ENCODE measurements at places on chromosomes 7 and 10.
A peak's percentile ranks its signal among the peaks of the same experiment; 100 is the strongest.

DNA sequence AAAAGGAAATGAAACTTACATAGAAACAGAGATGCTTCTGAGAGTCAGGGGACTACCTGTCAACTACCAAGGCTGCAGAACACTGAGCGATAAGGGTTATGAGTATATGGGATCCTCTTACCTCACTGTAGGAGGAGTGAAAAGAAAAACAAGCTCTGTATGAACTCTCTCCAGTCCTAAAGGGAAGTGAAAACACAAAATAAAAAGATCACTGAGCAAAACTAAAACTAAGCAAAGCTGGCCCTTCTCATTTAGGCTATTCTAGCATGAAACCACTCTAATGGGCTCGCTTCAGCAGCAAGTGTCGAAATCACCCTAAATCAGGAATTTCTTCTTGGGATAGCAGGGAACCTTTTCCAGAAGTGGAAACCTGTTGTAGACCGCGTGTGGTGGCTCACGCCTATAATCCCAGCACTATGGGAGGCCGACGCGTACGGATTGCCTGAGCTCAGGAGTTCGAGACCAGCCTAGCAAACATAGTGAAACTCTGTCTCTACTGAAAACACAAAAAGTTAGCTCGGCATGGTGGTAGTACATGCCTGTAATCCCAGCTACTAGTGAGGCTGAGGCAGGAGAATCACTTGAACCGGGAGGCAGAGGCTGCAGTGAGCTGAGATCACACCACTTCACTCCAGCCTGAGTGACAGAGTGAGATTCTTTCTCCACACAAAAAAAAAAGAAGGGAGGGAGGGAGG lies 27.0 kb downstream of the DCLRE1C start:
- H3K4me1 ChIP-seq: no peaks in the 10 kb centered on the region
- no peak overlapping the region for H3K4me3 ChIP-seq
- no peaks in the 10 kb centered on the region for H3K36me3 ChIP-seq
- no peaks in the 10 kb centered on the region for H3K27me3 ChIP-seq
- no peak for ATAC-seq
- no peak overlapping the region for H3K27ac ChIP-seq

DNA sequence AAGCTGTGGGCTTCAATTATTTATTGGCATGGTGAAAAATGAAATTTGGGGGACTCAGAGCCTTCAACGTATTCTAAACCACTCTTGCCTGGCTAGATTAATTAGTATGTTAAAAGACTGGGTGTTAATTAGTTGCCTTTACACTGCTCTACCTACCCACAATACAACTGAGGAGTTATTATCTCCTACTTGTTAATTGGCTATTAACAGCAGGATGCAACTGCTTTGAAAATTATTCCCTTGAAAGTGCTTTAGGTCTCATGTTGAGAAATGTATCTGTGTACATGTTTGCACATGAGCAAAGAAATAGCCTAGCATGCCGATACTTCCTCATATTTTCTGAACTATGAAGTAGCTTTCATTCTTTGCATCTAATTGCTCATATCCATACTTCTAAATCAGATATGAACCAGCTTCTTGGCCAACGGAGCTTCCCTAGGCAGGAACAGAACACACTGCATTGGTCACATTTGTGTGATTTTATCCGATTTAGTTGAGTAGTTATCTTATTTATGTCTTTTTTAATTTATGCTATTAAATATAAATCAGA lies 155.8 kb downstream of the GPAM start:
- H3K36me3 ChIP-seq: no peaks in the 10 kb centered on the region
- no peaks in the 10 kb centered on the region for H3K4me1 ChIP-seq
- no peak overlapping the region for H3K4me3 ChIP-seq
- no peak overlapping the region for H3K27ac ChIP-seq
- no peaks in the 10 kb centered on the region for H3K27me3 ChIP-seq
- no peak for ATAC-seq

- no peak overlapping the region for H3K4me3 ChIP-seq
- no peak for ATAC-seq
- no peak overlapping the region for H3K27ac ChIP-seq
- H3K4me1 ChIP-seq: peaks cover 4% of the 10 kb centered on the region
Observed at GRCh38 chr10:77932016-77932715, 5.6 kb upstream of the DLG5 start.

DNA sequence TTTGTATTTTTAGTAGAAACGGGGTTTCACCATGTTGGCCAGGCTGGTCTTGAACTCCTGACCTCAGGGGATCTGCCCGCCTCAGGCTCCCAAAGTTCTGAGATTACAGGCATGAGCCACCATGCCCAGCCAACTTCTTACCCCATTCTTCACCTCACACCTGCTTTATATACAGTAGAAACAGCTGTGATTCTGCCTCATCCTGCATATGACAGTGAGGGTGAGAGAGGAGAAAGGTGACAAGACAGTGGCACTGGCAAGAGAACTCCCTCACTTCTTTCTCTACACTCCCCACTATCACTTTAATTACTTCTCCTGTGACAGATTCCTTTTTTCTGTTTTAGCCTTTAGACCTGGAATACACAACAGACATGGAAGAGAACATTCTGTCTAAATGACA lies 61.8 kb upstream of the CAPZA2 start:
- H3K27me3 ChIP-seq: no peaks in the 10 kb centered on the region
- H3K4me3 ChIP-seq: no peak overlapping the region
- no peaks in the 10 kb centered on the region for H3K36me3 ChIP-seq
- H3K4me1 ChIP-seq: peaks cover 19% of the 10 kb centered on the region
- H3K27ac ChIP-seq: no peak overlapping the region

GRCh38 chr7:134737566-134738345 lies 41.7 kb upstream of the CALD1 start:
- no peak overlapping the region for H3K4me3 ChIP-seq
- H3K27me3 ChIP-seq: no peaks in the 10 kb centered on the region
- peak; percentile 72 for ATAC-seq
- H3K4me1 ChIP-seq: peaks cover 4% of the 10 kb centered on the region
- no peaks in the 10 kb centered on the region for H3K36me3 ChIP-seq

- no peak for ATAC-seq
- H3K4me3 ChIP-seq: no peak overlapping the region
- no peak overlapping the region for H3K27ac ChIP-seq
Observed at GRCh38 chr10:75432763-75433162, 1.3 kb downstream of the LRMDA start.

GRCh38 chr10:59705931-59706330 lies 3.7 kb downstream of the SLC16A9 start:
- H3K4me1 ChIP-seq: peaks cover 23% of the 10 kb centered on the region
- no peak overlapping the region for H3K27ac ChIP-seq
- H3K4me3 ChIP-seq: no peak overlapping the region
- H3K36me3 ChIP-seq: no peaks in the 10 kb centered on the region
- no peak for ATAC-seq
- H3K27me3 ChIP-seq: peaks cover 7% of the 10 kb centered on the region

DNA sequence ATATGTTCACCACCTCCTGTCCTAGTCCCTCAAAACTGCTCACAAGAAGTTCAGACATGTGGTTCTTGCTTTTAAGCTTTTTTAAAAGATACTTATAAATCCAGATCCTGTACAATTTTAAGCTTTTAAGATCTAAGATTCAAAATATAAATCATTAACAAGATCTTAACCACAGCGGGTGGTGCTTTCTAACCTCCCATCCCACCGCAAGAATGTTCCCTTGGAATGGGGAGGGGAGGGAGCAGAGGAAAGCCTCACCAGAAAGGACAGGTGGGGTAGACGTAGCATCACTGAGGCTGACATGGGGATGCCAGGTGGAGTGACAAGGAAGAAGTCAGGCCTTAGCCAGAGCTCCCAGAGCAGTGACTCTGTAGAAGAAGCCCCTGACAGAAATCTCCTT lies 133.5 kb downstream of the C1GALT1 start:
- no peaks in the 10 kb centered on the region for H3K4me1 ChIP-seq
- no peak overlapping the region for H3K27ac ChIP-seq
- no peaks in the 10 kb centered on the region for H3K36me3 ChIP-seq
- no peak for ATAC-seq

GRCh38 chr10:48522011-48522765 lies 82.7 kb downstream of the ARHGAP22 start:
- no peak overlapping the region for H3K27ac ChIP-seq
- no peak for ATAC-seq
- H3K4me3 ChIP-seq: no peak overlapping the region
- H3K27me3 ChIP-seq: no peaks in the 10 kb centered on the region
- peaks cover 38% of the 10 kb centered on the region for H3K4me1 ChIP-seq

- peaks cover 14% of the 10 kb centered on the region for H3K27me3 ChIP-seq
- no peaks in the 10 kb centered on the region for H3K36me3 ChIP-seq
- no peaks in the 10 kb centered on the region for H3K4me1 ChIP-seq
- no peak for ATAC-seq
- no peak overlapping the region for H3K27ac ChIP-seq
- H3K4me3 ChIP-seq: no peak overlapping the region
Observed at GRCh38 chr7:149330914-149331567, 69.0 kb downstream of the ZNF783 start.

GRCh38 chr7:139038691-139039090 lies 2.8 kb upstream of the ZC3HAV1L start:
- no peaks in the 10 kb centered on the region for H3K4me1 ChIP-seq
- H3K36me3 ChIP-seq: peaks cover 8% of the 10 kb centered on the region
- no peak for ATAC-seq
- H3K27me3 ChIP-seq: no peaks in the 10 kb centered on the region
- no peak overlapping the region for H3K27ac ChIP-seq

- H3K4me3 ChIP-seq: no peak overlapping the region
- ATAC-seq: no peak
- H3K27me3 ChIP-seq: no peaks in the 10 kb centered on the region
- peaks cover 6% of the 10 kb centered on the region for H3K4me1 ChIP-seq
- H3K27ac ChIP-seq: no peak overlapping the region
Observed at GRCh38 chr10:24007359-24007758, 201.6 kb upstream of the KIAA1217 start.

DNA sequence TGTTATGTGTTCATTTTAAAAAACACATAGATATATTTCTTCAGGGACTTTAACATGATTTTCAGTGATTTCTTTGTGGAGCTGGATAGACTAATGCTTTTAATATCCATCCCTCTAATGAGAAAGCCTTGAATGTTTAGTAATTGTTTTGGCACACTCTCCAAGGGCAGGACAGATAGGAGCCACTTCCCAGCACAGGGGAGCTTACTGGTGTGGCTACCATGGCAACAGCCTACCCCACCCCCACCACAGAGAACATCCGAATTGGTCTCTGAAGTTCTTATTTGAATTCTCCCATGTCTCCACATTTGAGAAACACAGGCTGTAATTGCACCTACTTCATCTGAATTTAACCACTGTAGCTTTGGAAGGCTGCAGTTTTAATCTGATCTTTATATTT lies 87.7 kb downstream of the PRKG1 start:
- H3K4me3 ChIP-seq: no peak overlapping the region
- no peaks in the 10 kb centered on the region for H3K36me3 ChIP-seq
- no peaks in the 10 kb centered on the region for H3K4me1 ChIP-seq
- ATAC-seq: no peak

DNA sequence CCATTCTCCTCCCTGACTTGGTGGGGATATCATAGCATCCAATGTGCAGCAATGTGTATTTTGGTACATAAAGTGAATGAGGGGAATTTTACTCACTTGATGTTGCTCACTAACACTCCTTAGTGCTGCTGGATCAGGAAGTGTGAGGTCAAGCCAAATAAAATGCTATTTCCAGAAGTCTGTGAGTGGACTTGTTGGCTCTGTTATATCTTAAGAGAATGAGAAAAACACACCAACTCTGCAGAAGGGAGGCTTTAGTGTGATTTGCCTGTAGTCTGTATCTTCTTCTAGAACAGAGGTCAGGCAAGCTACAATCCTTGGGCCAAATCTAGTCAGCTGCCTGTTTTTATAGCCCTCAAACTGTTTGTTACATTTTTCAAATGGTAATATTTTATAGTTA lies 154.3 kb downstream of the POLR1F start:
- no peak overlapping the region for H3K4me3 ChIP-seq
- ATAC-seq: no peak
- no peaks in the 10 kb centered on the region for H3K4me1 ChIP-seq
- no peak overlapping the region for H3K27ac ChIP-seq
- no peaks in the 10 kb centered on the region for H3K36me3 ChIP-seq

DNA sequence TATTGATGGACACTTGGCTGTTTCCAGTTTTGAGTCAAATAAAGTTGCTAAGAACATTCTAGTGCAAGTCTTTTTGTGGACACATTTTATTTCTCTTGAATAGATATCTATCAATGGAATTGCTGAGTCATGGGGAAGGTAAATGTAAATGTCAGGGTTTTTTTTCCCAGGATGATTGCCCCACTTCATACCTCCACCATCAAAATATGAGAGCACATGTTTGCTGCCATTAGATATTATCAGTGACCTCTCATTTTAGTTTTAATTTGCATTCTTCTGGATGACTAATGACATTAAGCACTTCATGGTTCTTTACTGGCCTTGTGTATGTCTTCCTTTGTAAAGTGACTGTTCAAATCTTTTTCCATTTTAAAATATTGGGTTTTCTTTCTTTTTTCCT lies 45.7 kb downstream of the PAPSS2 start:
- no peak for ATAC-seq
- H3K36me3 ChIP-seq: peaks cover 4% of the 10 kb centered on the region
- no peaks in the 10 kb centered on the region for H3K27me3 ChIP-seq

DNA sequence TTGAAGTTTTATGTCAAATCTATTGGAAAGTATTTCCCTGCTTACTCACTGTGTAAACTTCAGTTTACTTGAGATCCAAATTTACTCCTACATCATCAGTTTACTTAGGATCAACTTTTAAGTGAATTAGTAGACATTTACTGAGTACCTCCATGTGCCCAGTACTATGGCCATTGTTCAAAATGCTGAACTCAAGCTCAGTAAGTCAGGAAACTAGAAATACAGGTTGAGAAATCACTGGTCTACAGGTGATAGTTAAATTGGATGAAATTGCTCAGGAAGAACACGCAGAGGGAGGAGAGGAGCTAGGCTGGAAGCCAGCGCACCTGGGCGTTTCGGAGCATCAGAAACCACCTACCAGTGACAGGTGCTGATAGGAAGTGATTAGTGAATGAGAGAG lies 25.5 kb upstream of the EBLN1 start:
- no peak for ATAC-seq
- peaks cover 5% of the 10 kb centered on the region for H3K4me1 ChIP-seq
- no peaks in the 10 kb centered on the region for H3K36me3 ChIP-seq
- no peak overlapping the region for H3K4me3 ChIP-seq

DNA sequence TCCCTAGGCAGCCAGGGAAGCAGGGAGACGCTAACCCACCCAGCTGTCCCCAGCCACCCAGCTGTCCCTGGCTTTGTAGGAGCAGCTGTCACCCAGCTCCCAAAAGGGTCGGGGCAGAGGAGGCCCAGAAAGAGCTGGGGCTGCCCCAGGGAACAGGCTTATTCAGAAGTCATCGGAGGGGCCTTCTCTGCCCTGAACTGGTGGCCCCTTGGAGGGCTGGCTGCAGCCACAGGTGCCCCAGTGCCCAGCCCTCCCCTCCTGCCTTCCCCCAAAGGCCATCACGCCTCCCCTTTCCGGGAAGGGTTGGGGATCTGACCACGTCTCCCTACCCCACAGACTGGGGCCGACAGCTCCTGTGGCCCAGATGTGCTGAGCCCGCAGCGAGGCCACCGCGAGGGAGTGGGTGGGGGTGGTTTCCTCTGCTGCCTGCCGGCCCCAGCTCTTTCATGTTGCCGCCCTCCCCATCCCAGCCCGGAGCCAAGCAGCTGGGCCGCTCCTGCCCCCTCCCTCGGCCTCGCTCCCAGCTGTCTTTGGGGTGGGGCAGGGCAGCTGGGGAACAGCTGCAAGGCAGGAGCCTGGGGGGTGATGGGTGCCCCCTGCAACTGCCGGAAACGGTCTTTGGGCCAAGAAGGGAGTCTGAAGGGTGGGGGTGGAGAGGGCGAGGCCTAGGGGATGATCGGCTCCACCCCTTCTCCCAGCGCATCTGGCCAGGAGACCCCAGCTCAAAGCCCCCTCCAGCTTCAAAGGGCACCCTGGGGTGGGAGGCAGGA lies 16.8 kb downstream of the TRIM8 start:
- no peak overlapping the region for H3K27ac ChIP-seq
- H3K4me1 ChIP-seq: no peaks in the 10 kb centered on the region
- no peaks in the 10 kb centered on the region for H3K27me3 ChIP-seq
- H3K36me3 ChIP-seq: peaks cover 28% of the 10 kb centered on the region
- peak overlapping the region; percentile 18 for H3K4me3 ChIP-seq

Data from gastroesophageal sphincter (tissue), 4 donors.